ENCODE measurements at places on chromosomes 11 and 22.
A peak's percentile ranks its signal among the peaks of the same experiment; 100 is the strongest.

DNA sequence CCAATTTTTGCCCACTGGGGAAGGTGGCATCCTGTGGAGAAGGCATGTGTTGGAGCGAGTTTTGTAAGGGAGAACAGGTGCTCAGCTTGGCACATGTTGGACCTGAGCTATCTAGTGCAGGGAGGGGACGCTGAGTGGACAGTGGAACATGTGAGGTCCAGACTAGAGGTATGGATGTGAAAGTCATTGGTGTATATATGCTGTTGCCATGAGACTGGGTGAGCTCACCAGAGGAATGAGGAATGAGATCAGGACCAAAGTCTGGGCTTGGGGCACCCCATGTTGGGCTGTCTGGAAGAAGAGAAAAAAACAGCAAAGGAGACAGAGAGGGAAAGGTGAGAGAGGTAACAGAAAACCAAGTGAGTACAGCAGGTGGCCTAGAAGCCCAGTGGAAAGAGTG is 12.3 kb upstream of the SYT7 start:
- no peak for DNase-seq

DNA sequence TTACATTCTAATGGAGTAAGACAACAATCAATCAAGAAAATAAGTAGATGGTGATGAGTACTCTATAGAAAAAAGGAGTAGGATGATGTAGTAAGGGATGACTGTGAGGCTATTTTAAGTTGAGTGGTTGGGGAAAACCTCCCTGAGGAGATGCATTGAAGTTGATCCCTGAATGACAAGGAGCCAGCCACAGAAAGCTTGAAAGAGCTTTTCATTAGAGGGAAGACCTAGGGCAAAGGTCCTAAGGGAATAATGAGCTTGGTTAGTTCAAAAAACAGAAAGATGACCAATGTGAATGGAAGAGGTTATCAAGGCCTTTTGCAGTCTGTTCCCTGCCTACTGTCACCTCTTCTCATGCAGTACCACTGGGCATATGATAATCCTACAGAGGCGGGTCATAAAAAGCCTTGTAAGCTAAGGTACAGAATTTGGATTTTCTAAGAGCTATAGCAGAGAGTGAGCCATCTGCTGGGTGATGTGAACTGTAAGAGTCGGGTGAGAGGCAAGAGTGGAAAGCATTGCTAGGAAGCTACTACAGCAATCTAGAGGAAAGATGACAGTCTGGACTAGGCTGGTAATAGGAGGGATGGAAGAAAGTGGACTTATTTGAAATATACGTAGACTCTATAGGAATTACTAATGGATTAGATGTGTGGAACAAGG is 3.1 kb downstream of the PPP2R1B start:
- no peak for DNase-seq

- DNase-seq: no peak
Observed at GRCh38 chr11:91906871-91907624, 317.6 kb upstream of the FAT3 start.

GRCh38 chr22:27504360-27505253 is 296.9 kb downstream of the MN1 start:
- DNase-seq: no peak

- no peak for DNase-seq
Observed at GRCh38 chr11:78694152-78694551, 119.5 kb upstream of the NARS2 start.

- no peak for DNase-seq
Observed at GRCh38 chr11:86473991-86474833, 99.5 kb downstream of the CCDC81 start.

GRCh38 chr11:36261094-36261493 is 28.1 kb downstream of the COMMD9 start:
- DNase-seq: no peak

GRCh38 chr11:70251659-70252321 is 18.7 kb upstream of the PPFIA1 start:
- DNase-seq: no peak

DNA sequence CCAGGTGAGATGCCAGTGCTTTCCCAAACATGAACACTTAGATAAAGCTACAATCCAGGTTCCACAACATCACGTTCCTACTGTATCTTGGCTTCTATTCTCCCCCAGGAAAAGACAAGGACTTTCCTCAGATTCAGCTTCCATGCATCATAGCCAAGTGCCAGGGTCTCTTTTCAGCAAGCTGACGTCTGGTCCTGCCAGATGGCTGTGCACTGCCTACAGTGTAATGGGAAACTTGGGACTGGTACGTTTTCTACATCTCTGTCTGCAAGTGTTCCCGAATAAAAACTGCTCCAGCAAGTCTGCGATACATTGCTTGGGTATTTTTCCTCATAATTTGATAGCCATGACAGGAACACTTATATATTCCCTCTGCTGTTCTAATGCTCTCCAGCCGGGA is 412.5 kb downstream of the FAM181B start:
- DNase-seq: no peak

- DNase-seq: no peak
Observed at GRCh38 chr11:128968916-128969315, 26.2 kb upstream of the TP53AIP1 start.

DNA sequence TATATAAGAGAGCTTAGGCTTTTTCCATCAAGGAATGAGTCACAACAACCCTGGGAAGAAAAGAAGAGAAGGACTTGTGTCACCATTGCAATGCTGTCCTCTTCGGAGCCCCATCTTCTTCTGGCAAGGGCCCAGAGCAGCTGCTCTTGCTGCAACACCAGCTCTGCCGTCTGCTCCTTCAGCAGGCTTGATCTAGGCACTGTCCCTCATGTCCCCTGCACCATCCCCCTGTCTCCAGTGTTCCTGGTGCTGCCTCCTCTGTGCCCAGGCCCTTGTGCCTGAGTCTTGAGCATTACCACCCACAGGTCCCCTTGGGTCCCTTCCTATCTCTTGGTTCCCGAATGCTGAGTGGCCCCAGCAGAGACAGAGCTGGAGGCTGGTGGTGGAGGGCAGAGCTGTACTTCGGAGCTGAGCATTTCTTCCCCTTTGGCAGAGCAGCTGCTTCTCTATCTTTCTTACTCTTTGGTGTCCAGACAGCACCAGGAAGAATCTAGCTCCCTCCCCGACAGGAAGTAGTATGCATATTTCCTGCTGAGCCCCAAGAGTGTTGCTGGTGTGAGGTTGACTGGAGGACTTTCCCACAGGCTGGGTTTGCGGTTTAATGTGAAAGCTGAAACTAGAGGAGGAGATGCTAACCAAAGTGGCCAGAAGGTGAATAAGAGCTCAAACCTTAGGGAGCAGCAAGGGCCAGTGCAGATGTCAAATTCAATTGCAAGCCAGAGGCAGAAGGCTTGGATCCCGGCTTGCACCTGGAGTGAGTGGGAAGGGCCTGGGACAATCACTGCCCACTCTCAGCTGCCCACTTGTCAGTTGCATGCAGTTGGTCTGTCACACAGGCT is 27.8 kb downstream of the WEE1 start:
- DNase-seq: no peak

DNA sequence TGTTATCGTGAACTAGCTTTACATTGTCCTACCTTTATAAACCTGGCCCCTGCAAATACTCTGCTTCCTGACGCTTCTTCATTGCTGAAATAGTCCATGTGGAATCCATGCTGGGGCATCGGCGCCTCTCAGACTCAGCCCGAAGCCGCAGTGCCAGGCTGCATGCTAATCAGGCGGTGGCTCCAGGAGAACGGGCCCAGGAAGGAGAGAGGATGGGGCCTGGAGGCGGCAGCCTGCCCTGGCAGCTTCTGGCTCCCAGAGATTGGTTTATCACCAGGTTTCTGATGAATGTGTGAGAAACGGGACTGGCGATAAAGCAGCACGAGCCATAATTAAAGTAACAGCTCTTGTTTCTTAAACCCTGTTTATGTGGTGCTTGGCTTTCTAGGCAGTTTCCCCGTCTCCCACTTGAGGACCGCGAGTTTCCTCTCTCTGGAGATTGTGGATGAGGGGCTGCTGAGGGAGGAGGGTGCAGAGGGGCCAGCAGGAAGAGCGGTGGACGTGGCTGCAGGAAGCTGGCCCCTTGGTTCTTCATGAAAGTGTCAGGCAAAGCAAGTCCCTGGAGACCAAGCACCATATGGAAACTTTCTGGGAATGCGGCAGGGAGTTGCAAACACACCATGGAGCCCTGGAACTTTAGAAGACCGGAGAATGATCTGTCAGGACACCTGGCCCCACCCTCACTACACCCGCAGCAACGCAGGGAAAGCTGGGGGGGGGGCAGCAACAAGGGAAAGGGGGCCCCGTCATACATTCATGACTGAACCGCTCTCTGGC is 93.4 kb downstream of the NTM start:
- no peak for DNase-seq

GRCh38 chr11:83191986-83192385 is 1.5 kb upstream of the ANKRD42 start:
- no peak for DNase-seq

DNA sequence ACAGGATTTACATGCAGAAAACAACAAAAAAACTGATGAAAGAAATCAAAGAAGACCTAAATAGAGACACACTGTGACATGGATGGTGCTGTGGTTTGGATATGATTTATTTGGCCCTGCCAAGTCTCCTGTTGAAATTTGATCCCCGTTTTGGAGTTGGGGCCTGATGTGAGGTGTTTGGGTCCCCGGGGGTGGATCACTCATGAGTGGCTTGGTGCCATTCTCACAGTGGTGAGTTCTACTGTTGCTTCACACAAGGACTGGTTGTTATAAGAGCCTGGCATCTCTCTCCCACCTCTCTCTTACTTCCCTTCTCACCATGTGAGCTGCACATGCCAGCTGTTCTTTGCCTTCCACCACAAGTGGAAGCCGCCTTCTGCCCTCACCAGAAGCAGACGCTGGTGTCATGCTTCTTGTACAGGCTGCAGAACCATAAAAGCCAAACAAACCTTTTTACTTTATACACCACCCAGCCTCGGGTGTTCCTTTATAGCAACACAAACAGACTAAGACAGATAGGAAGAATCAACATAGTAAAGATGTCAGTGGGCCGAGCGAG is 7.8 kb upstream of the RTL6 start:
- no peak for DNase-seq

- DNase-seq: no peak
Observed at GRCh38 chr11:74487875-74488274, 5.6 kb downstream of the LIPT2 start.

GRCh38 chr11:72305077-72305476 is 61.1 kb upstream of the PHOX2A start:
- DNase-seq: no peak

DNA sequence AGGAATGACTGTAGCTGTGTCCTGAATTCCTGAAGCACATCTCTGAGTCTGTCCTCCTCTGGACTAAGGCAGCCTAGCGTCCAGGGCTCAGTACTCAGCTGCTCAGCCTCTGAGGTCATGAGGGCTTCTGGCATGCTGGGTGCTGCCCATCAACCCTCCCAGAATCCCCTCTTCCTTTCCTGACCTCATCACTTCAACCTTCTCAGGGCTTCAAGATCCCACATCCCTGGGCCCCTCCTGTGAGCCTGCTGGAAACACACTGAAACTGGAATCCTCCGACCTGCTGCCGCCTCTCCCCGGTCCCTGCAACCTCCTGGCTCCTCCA is 803 bp downstream of the KRTAP5-8 start:
- DNase-seq: no peak

GRCh38 chr22:37663521-37664140 is 5.1 kb downstream of the PDXP start:
- no peak for DNase-seq

DNA sequence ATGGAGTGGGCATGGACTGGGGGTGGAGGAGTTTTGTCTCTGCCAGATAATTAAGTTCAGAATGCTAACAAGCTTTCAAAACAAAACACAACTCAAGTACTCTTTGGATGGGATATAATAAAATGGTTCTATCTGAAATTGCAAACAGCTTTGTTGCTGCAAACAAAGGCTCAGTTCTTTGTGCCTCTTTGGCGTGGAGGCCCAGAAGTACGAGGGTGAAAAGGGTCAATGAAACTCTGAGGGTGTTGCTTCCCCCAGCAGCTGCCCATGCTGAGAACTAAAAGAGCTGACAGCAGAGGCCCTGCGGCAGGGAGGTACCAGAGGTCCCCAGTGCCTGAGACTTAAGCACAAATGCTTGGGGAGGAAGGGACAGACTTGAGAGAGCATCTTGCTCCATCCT is 26.5 kb upstream of the IGSF22 start:
- no peak for DNase-seq

DNA sequence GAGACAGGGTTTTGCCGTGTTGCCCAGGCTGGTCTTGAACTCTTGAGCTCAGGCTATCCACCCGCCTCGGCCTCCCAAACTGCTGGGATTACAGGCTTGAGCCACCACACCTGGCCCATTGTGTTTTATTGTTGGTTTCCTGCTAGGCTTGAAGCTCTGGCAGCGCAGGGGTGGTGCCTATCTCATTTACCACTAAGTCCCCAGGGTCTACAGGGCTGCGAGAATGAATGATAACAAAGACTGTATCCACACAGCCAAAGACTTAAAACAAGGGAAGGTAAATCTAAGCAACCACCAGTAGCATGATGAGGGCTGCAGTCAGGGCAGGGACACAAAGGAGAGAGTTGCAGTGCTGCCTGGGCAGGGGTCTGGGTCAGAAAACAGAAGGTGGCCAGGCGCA is 37.3 kb upstream of the XBP1 start:
- no peak for DNase-seq

DNA sequence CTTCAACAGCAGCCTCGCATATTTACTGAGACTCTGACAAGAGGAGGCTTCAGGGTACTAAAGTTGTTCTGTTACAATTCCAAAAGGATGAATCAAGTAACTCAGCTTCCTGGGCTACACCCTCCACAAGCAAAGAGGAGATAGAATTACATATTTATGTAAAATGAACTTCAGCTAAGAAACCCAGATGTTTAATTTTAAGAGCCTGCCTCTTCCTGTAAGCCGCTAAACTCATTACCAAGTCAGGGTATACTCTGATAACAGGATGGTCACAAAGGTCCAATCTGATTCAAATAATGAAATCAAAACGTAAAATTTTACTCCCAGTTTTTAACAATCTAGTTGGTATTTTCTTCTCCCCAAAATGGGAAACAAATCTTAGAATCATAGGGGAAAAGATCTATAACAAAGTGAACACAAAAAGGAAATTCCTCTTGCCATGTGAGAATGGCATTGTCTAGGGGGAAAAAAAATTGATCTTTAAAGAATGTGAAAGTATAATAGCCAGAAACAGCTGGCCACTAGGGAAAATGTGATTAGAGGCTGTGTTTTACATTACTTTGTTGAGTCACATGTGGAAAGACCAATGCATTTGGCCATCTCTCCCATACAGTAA is 30.9 kb downstream of the CHEK2 start:
- no peak for DNase-seq

- DNase-seq: no peak
Observed at GRCh38 chr11:68935516-68936357, 32.0 kb downstream of the IGHMBP2 start.

- DNase-seq: no peak
Observed at GRCh38 chr11:125623064-125623463, 1.9 kb upstream of the CHEK1 start.

DNA sequence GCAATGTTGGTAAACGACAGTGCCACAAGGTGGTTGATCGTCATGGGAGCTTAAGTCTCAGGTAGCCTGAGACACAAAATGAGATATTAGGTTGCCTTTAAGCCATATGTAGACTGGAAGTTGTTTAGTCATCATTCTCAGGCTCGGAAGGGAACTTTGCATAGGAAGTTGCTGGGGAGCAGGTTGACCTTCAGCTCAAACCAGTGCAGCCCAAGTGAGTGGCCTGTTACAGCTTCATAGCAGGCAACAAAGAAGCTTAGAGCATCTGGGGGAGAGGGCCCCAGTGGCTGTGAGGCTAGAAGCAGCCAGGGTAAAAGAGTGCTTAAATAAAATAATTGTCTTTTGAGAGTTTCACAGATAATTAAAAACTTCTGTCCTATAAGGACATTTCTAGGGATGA is 404.0 kb downstream of the GUCY1A2 start:
- DNase-seq: no peak

GRCh38 chr22:38755911-38756532 is at the start of gene SUN2:
Gene SUN2, minus strand, starts transcription at chr22:38755998. Its CDS starts 3,370 bp downstream, at chr22:38752628.
- DNase-seq: peak; percentile 91

GRCh38 chr11:65872586-65873317 is at the start of gene EFEMP2:
Gene EFEMP2, minus strand, starts transcription at chr11:65872800. Its CDS starts 446 bp downstream, at chr11:65872354.
- no peak for DNase-seq
